ENCODE measurements at places on chromosomes 6 and 20.

DNA sequence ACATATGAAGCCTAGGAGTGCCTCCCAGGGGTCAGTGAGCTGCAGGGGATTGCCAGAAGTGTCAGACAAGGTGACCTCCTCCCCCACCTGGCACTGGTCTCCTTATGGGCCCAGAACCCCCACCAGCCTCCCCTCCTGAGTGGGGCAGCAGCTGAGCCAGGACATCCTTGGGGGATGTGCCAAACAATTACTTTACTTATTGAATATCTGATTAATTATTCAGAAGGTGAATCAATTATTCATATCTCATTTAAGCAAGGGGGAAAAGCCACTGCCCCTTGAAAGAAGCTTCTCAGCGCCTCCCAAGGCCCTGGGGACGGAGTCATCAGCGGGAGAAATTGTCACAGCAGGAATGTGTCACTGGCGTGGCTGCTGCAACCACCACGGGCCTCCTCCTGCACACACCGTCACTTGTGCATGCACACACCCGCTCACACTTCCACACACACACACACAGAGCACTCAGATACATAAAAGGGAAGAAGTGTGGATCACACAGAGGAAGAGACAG is 123.4 kb upstream of the MAFB start:
- DNase-seq, result no peak

DNA sequence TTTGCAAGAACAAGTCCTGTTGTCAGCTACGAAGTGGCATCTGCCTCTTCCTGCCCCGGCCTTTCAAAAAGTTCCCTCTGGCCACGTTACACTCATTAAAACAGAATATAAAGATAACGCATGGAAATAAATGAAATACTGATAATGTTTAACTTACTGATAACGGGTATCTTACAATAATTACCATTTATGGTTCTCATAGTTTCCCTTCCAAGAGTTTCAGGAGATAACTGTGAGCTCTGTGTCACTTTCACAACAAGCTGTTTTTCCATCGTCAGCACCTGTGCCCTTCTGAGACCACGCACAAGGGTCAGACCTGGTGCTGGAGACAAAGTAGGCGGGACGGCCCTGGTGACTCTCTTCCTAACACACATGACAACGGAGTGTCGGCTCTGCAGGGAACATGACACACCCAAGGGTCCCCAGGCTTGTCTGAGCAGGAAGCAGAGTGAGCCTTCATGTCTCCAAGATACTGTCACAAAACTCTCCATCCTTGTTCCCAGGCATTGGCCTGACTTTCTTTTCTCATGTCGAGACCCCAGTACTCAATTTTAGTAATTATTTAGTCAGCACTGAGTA is 86.2 kb upstream of the THBS2 start:
- DNase-seq, result no peak

DNA sequence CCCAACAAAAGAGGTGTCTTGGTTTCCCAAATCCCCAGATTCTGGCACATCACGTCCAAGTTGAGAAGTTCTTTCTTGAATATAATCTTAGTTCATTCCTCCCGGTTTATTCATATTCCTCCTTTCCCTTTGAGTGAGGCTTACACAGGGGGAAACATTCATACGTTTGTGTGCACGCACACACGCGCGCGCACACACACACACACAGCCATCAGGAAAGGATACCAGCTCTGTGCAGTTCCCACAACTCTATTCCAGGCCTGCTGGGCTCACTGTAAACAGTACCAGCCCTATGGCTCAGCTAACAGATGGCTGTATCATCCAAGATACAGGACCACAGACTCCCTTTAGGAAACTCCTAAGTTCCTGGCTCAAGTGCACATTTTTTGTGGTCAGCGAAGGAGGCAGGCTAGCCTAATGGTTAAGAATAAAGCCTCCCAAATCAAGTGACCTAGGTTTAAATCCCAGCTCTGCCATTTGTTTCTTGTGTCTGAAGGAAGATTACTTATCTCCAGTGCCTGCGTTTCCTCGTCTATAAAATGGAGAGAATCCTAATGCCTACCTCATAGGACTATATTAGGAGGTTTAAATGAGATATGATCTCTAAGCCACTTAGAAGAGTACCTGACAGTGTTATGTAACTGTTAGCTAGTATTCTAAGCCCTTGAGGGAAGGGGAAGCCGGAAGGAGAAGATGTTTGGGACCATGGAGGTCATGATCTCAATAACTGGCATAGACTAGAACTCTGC is 3.7 kb upstream of the TAF8 start:
- DNase-seq, result no peak

GRCh38 chr20:38304845-38305447 is 990 bp downstream of the BPI start:
- no peak for DNase-seq

DNA sequence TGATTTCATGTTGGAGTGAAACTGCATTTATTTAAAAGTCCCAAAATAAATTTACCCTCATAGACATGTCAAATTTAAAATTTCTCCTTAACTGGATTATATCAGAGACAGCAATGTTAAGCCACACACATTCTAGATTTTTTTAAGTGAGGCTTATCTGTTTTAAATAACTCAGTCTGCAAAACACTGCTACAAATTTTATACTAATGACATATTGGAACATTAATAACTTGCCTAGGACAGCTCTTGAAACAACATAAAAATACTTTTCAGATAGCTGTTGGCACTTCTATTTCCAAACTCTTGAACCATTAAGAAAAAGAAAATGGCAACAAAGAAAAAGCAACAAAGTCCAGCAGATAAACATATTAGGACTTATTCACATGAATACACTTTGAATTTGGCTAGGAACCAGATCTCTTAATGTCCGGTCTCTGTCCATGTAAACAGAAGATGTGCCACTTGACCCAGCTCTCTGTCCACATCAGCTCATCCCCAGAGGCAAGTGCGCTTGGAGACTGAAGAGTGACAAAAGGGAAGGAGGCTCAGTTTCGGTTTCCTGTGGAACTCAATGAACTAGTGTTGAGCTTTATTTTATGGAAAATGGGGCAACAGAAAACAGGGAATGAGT is 219.3 kb upstream of the THBS2 start:
- DNase-seq, result no peak

GRCh38 chr20:38004416-38004815 is 28.8 kb downstream of the TTI1 start:
- DNase-seq, result no peak
